ENCODE measurements at places on chromosomes 6 and 20.

DNA sequence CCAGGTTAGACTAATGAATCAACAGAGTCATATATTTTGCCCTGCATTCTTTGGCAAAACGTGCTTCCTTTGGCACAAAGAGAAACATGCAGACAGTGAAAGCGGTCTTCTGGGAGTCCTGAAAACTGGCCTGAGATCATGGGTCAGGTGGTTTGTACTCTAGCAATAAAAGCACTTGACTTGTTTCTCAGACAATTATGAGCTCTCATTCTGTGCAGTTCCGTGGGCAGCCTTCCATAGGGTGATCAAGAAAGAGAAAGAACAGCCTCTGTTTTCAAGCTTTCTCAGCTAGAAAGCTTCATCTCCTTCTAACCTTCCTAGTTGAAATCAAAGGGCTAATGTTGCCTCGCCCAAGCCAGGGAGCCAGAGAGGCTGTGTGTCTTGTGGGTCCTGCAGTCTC lies 62.7 kb upstream of the ISM1 start:
- DNase-seq: no peak

GRCh38 chr6:3368685-3369084 lies 88.2 kb downstream of the SLC22A23 start:
- no peak for DNase-seq

DNA sequence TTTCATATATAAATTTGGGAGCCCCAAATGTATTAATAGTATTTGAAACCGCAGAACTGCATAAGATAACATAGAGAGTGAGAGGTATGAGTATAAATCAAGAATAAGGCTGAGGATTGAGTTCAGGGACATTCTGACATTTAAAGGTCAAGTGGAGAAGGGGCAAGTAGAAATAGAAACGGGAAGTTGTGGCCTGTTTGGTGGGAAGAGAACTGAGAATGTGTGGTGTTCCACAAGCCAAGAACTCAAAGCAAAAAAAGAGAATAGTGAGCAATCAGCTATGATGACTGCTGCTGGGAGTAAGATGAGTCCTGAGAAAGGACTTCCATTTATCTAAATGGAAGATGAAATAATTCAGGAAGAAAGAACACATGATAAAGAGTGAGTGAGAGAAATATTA lies 418.4 kb downstream of the CD109 start:
- no peak for DNase-seq

DNA sequence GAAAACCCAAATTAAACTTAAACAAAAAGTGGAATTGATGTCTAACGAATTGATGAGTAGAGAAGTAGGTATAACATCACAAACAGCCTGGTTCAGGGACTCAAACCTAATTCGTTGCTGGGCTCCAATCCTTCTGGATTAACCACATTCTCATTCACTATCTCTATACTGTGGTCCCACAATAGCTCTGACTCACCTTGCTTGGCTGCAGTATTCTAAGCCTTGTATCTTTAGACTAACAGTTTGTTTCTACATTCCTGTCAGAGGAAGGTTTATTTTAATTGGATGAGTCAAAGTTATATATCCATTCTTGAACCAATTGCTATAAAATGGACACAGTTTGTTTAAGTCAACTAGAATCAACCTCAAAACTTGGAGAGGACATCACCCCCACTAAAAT lies 530.5 kb upstream of the PTCHD4 start:
- DNase-seq: no peak
